ENCODE measurements at places on chromosomes 5 and 9.

DNA sequence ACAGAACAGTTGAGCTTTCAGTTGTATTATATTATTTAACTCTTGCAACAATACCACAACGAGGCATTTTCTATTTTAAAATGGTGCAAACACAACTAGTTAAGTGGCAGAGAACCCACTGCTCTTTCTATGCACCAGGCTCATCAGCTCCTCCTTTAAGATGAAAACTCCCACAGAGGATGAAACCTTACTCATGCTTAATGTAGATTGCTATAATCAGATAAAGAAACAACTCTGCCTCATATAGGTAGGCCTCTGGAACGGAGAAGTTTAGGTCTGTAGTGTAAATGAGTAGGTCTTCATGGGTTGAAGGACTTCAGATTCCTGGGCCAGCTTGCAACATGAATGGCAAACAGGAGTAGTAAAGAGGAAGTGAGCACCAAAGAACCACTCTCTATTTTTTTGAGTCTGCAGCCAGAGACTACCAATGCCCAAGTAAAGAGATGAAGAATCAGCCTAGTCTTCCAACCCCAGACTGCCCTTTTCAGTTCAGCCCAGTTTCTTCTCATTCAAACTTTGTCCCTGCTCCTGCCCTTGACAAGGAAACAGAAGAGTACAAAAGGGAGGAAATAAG, 33.9 kb downstream of the HACD4 start:
- no peak for DNase-seq

GRCh38 chr5:123811831-123812230, 299.9 kb downstream of the CSNK1G3 start:
- DNase-seq, result no peak

GRCh38 chr9:16459421-16460148, 410.9 kb downstream of the BNC2 start:
- no peak for DNase-seq

DNA sequence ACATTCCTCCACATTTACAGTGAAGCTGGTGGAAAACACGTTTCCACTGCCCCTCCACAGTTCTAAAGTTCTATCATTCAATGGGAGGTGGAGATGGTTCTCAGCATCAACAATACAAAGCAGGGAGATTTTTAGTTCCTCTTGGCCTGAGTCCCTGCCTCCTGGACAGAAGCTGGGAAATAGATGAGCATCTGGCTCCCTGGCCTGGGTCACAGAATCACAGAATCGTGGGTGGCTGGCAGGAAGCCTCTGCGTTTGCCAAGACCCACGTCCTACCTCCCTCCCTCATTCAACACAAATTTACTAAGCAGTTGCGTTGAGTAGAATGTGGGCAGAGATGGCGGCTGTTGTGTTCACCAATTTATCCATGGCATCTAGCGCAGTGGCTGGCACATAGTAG, 5.2 kb upstream of the PPARGC1B start:
- DNase-seq, result no peak

GRCh38 chr5:78720997-78721396, 72.4 kb upstream of the LHFPL2 start:
- DNase-seq, result no peak

GRCh38 chr9:78539188-78539587, 242.3 kb downstream of the PSAT1 start:
- DNase-seq, result no peak

GRCh38 chr5:157865781-157866180, 6.8 kb upstream of the CLINT1 start:
- DNase-seq, result no peak

DNA sequence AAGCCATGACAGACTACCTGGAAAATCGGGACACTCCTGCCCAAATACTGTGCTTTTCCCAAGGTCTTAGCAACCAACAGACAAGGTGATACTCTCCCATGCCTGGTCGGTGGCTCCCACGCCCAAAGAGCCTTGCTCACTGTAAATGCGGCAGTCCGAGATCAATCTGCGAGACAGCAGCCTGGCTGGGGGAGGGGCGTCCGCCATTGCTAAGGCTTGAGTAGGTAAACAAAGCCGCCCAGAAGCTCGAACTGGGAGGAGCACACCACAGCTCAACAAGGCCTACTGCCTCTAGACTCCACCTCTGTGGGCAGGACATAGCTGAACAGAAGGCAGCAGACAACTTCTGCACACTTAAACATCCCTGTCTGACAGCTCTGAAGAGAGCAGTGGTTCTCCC, 272.1 kb upstream of the CCNG1 start:
- no peak for DNase-seq

- DNase-seq, result no peak
Observed at GRCh38 chr9:137448602-137448962, 7.4 kb upstream of the ENTPD8 start.

DNA sequence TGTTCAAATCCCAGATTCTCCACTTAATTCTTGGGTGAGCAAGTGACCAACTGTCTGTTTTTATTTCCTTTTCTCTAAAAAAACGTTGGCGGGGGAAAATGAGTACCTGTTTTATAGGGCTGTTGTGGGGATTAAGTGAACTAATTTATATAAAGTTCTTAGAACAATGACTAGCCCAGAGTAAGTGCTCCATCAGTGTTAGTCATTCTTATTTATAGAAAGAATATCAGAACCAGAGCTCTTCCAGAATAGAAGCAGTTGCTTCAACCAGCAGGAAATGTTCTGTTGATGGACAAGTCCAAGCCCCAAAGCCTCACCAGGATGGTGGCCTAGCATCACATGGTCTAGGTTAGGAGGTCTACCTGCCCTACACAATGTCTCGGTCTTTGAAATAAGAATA, 379.2 kb downstream of the ACTL7B start:
- no peak for DNase-seq

DNA sequence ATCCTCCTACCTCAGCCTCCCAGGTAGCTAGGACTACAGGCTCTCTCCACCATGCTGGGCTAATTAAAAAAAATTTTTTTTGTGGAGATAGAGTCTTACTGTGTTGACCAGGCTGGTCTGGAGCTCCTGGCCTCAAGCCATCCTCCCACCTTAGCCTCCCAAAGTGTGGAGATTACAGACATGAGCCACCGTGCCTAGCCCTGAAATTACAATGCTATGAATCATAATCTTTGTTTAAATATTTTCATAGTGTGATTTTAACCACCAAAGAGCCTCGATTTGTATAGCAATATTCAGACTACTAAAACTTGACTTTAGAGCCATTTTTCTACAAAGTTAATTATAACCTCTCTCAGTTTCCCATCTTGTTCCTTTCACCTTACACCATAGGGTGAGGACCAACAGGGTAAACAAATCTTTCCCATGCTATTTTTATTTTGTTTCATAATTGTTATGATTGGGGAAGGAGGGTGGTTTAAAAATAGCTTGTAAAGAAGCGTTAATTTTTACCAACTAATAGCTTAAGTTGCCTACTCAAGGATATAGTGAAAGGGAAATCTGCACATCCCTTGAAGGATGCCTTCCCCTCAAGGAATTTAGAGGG, 32.7 kb downstream of the UBE2D2 start:
- no peak for DNase-seq

DNA sequence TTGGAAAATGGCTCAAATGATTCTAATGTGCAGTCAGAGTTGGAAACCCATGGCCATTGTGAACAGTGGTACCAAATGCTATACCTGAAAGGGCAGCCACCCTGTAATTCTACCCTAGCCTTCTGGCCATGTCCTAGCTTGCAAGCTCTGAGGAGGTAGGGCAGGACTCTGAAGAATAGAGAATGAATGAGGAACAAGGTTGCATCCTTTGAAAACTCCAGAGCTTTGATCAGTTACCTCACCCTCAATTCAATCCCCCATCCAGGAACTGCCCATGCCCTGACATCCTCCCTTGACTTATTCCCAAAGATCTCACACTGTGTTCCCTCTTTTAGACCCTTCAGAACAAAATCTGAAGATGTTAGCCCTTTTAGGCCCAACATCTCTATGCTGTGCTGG, 17.8 kb upstream of the ERMP1 start:
- no peak for DNase-seq

- DNase-seq, result no peak
Observed at GRCh38 chr5:45261125-45261524, 435.1 kb downstream of the HCN1 start.

- no peak for DNase-seq
Observed at GRCh38 chr5:153674356-153674755, 183.9 kb downstream of the GRIA1 start.

GRCh38 chr9:91856419-91856818, 93.6 kb downstream of the ROR2 start:
- no peak for DNase-seq

DNA sequence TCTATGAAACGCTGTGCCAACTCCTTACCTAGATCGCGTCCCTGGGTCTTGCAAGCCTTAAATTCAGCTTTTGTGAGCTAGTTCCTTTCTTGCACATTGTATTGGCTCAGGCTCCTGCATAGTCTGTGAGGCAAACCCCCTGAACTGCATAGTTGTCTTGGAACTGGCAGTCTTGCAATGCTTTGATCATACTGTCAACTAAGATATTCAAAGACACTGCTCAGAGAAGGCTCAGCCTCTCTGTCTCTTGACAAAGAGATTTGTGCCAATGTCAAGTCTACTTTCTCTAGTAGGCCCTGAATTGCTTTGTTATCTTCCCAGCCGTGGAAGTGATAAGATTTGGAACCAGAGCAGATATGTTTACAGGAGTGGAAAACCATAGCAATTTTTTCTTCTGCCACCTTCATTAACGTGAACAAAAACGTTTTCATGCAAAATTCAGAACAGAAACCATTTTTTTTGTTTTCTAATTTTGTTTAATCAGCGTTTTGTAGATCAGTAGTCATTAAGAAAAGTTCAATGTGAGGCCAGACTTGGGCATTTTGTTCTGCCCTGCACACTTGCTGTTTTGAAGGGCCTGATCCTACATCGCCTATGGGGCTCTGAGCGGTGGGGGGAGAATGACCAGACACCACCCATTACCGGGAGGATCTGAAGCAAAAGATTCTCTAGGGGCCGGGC, 27.6 kb upstream of the ENTREP1 start:
- no peak for DNase-seq

- DNase-seq, result no peak
Observed at GRCh38 chr5:131505237-131505908, 129.7 kb downstream of the RAPGEF6 start.

- no peak for DNase-seq
Observed at GRCh38 chr5:166772770-166773169, 1518.7 kb upstream of the WWC1 start.

GRCh38 chr9:134233022-134233421, 68.7 kb upstream of the RNU6ATAC start:
- no peak for DNase-seq

GRCh38 chr5:173727839-173728778, 111.7 kb upstream of the BOD1 start:
- DNase-seq, result no peak

- DNase-seq, result no peak
Observed at GRCh38 chr5:135977375-135977928, 22.7 kb upstream of the LECT2 start.

- no peak for DNase-seq
Observed at GRCh38 chr9:133612816-133613215, 3.6 kb upstream of the FAM163B start.

DNA sequence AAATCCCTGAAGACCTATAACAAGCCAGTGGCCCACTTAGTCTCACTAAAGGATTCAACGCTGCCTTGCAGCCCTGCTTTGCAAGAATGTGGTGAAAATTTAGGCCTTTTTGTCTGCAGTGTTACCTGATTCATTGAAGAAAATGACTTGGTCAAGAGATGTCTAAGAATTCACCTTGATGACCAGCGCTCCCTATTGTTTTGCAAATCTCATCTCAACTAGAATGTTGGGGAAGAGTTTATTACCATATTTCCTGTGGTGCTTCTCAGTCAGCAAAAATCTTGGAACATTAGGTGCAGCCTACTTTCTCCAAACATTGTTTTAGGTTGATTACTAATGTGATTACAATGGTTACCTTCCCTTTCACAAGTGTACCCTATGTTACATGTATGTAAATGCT, 53.5 kb downstream of the PLK2 start:
- no peak for DNase-seq

GRCh38 chr5:37840053-37841034, 503 bp upstream of the GDNF start:
- no peak for DNase-seq

GRCh38 chr5:161150441-161150988, 298.5 kb upstream of the ATP10B start:
- DNase-seq, result no peak

- no peak for DNase-seq
Observed at GRCh38 chr9:70100362-70100761, 56.7 kb downstream of the MAMDC2 start.

GRCh38 chr5:141743866-141744272, 61.8 kb upstream of the ARAP3 start:
- DNase-seq, result no peak

DNA sequence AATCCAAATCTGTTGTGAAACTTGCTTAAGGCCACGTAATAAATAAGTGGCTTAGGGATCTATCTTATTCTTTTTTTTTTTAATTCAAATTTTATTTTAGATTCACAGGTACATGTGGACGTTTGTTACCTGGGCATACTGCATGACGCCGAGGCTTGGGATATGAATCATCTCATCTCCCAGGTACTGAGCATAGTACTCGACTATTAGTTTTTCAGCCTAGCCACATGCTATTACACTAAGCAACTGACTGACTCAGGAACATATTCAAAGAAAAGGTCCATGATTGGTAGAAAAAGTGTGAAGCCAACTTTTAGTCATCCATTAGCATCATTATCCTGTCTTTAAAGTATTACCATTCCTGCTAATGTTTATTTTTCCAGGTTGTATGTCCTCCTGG, 1103.5 kb upstream of the DMAC1 start:
- no peak for DNase-seq

DNA sequence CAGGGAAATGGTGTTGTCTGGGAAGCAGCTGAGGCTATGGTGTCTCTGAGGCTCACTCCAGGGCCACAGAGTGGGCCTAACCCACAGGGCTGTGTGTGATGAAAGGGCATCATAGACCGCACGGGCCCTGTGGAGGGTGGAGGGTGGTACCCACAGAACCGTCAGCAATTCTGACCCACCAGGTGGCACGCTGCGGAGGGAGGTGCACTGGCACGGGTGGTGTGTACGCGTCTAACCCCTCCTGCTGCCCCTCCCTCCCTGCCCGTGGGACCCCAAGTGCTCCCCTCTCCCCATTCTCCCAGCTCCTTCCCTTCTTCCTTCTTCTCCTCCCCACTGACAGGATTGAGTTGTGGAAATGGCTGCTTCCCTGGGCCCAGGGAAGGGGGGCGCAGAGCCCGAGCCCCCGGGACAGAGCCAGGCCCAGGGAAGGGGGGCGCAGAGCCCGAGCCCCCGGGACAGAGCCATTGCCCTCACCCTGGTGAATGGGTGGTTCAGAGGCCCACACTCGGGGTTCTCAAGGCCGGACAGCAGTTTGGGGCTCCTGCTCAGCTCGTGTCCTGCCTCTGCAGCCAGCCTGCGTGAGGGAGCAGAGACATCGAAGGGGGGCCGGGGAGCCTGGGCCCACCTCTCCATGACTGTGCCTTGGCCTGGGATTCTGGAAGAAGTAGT, 6.8 kb downstream of the LCN10 start:
- no peak for DNase-seq

DNA sequence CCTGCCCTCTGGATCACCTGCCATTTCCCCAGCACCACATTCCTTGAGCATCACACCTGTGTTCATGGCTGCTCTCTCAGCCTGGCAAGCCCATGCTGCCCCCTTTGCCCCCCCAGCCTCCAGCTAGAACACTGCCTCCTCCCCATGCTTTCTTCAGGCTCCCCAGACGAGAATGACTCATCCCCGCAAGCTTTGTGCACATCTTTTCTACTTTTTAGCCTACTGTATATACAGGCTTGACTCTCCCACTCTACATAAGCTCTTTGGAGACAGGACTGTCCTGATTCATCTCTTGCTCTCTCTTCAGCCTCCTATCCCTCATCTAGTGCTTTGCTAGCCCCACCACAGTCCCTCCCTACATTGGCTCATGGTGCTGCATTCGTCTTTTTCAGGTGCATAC, 19.9 kb upstream of the GLIPR2 start:
- no peak for DNase-seq

All from activated CD8-positive, alpha-beta memory T cell treated with anti-CD3 and anti-CD28 coated beads for 1 hour (primary cell).